ENCODE measurements at places on chromosomes 11 and 22.
A peak's percentile ranks its signal among the peaks of the same experiment; 100 is the strongest.

GRCh38 chr11:63671322-63672155, at the start of gene ATL3:
ATL3 (minus strand) TSS chr11:63671376; CDS start chr11:63671335, 41 bp downstream.
- peak; percentile 96 for DNase-seq

DNA sequence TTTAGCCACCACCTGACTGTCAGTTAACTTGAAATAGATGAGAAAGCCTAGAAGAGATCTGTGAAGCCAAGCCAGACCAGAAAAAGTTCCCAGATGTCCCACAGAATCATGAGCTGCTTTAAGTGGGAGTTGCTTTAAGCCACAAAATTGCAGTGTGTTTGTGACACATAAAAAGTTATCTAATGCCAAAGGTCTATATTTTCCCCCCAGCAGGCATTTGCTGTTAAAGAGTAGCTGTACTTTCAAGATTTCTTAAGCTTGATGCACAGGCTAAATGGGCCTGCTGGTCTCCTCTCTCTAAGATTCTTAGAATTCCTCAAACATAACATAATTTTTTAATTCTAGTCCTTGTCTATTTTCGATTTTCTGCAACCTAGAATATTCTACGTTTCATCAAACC, 825.7 kb downstream of the FAM181B start:
- no peak for DNase-seq

DNA sequence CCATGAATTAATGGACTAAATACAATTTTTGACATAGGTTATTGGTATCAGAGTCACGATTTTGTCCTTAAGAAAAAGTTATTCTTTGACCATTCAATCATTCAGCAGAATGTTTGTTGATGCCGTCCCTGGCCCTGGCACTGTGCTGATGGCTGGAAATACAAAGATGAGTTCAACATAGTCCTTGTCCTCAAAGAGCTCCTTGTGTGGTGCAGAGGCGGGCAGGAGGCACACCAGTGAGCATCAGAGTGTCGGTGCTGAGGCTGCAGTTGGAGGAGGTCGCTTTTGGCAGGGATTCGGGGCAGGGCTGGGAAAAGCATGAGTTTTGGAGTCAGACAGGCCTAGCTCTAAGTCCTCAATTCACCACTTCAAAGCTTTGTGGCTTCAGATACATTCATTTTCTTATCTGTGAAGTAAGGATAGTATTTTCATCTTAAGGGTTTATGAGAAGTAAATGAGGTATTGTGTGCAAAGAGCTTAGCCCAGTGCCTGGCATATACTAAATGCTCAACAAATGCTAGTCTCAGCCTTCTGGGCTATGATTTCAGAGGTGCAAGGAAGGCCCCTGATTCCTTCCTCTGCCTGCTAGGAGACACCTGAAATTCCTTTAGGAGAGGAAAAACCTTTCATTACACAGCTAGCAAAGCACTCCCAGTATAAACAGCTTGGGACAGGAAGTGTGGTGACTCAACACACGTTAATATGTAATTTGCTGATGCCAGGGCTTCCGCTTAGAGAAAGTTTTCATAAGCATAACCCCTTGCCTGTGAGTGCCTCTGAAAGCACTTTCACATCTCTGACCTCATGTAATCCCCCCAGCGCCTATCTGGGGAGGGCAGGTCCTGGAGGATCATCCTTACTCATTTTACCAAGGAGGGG, 113.8 kb downstream of the NECTIN1 start:
- no peak for DNase-seq

- DNase-seq = peak; percentile 45
Measured at GRCh38 chr22:44668190-44668885, 33.7 kb upstream of the PRR5 start.

DNA sequence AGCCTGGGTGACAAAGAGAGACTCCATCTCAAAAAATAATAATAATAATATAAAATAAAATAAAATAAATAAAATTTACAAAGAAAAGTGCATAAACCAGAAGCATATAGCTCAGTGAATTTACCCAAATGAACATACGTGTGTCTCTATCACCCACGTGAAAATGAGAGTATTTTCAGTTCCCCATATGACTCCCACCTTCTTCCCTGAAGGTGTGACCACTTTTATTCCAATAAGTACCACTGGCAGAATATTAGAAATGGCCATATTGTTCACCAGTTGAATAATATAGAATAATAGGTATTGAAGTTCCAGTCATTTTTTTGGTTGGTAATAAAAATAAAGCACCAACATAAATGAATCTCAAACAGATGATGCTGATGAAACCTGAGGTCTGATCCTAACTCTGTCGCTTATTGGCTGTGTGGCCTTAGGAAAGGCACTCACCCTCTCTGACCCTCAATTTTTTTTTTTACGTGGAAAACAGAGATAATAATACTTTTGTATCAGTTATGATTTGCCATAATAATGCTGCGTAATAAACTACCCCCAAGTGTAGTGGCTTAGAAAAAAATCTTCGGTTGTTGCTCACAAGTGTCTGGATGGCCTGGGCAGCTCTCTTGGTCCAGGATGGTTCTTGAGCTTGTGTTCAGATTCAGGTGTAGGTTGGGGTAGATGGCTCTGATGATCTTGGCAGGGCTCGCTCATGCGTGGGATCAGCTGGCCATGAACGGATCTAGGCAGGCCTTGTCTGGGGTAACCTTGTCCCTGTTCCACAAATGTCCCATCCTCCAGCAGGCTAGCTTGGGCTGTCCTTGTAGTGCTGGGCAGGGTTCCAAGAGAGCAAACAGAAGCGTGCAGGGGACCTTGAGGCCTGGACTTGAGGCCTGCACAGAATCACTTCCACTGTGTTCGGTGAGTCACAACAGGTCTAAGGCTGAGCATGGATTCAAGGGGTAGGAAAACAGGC, 88.1 kb downstream of the MYO18B start:
- no peak for DNase-seq

- DNase-seq = no peak
Measured at GRCh38 chr11:128497776-128498095, 89.6 kb downstream of the ETS1 start.

- DNase-seq = no peak
Measured at GRCh38 chr11:134901955-134902918, 490.2 kb upstream of the B3GAT1 start.

- DNase-seq = no peak
Measured at GRCh38 chr11:73374151-73374550, 2.0 kb upstream of the RELT start.

GRCh38 chr22:44459041-44459440, 39.0 kb downstream of the RTL6 start:
- no peak for DNase-seq

GRCh38 chr22:22935546-22936157, 48.0 kb downstream of the IGLL5 start:
- no peak for DNase-seq

GRCh38 chr11:69862331-69862771, 43.1 kb upstream of the FGF3 start:
- DNase-seq = no peak

GRCh38 chr22:46070215-46070802, 80.0 kb upstream of the PPARA start:
- DNase-seq = no peak

DNA sequence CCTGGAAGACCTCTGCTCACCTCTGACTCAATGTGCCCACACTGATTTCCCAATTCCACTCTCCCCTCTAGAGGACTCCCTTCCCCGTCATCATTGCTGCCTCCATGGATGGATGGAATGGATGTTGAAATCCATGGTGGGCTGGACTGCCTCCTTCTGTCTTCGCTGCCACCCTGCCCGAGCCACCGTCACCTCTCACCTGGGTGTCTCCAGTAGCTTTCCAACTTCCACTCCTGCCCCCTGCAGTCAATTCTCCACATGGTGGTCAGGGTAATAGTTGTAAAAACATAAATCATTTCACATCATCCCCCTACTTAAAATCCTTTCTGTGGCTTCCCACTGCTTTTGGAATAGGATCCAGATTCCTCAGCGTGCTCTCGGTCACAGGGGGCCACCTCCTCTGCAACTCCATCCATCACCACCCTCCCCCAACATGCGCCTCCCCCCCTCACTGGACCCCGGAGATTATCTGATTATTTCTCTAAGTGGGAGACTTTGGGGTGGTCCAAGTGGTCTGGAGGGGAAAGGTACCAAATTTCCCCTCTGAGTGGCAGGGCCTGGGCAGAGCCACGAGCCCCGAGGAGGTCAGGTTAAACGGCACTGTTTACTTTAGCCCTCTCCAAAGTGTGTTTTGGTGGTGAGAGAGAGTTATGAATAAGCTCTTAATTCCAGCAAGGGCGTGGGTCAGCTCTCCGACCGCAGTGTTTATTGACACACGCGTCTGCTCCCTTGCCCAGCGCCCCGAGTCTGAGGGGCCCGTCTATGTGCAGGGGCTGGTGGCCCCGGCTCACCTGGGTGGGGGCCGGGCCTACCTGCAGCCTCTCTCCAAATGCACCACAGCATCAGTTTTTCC, 313.7 kb downstream of the MN1 start:
- DNase-seq = no peak

DNA sequence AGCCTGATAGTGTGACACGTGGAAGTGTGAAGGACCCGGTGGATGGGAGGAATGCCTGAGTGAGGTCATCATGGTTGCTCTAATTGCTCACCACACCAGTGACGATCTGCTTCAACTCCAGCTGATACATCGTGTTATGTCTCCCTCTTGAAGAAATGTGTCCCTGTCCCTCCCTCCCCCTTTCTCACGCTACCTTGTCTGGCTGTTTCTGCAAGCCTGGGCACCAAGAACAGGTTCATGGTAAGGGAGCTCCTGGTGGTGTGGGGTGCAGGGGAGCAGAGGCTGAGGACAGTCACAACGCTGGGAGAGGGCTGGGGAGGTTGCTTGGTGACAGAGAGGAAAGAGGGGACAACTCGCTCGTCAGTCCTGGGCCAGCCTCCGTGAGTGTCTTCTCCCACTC, 413.4 kb downstream of the SOX6 start:
- DNase-seq = no peak

DNA sequence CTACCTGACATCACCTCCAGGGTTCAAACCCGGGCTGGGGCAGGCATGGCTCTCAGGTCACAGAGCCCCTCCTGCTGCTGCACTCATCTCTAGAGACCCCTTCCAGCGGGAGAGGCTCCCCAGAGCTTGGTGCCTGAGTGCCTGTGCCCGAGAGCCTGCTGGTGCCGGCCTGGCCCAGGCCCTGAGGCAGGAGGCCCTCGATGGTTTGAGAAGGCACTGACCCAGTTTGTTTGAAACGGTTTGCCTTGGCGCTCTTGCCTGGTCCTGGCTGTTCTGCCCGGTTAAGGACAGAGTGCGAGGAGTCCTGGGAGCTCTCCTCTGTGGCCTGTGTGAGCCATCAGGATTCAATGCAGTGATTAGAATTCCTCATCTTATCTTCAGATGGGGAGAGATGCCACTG, 88.9 kb downstream of the TBC1D22A start:
- DNase-seq = no peak

DNA sequence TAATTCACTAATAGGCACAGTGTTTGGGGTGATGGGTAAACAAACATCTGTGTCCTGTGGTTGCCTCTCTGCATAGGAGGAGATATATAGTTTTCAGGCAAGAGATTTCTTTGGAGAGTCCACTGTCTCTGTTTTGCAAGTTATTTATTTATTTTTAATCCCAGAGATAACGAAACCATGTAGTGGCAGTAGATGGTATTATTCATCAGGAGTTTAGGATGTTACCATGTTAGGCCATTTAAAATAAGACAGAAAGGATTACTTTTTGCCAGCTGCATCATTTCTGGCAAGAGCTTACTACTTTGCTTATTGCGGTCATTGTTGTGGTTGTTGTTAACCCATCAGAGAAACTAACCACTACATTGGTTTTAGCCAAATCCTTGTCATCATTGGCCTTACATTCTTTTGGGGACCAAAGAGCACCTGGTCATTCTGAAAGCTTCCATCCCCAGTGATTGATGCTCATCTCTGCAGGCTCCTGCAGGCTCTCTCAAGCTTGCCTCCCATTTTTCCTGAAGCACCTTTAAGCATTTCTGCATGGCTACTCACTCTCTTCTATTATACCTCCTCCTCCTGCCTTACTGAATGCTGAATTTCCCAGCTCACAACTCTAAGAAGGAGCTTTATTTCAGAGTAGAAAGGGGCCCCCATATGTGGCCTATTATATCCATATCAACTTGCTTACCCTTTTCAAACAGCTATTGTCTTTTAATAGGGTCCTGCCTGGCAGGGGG, 84.4 kb downstream of the CSTPP1 start:
- DNase-seq = no peak

DNA sequence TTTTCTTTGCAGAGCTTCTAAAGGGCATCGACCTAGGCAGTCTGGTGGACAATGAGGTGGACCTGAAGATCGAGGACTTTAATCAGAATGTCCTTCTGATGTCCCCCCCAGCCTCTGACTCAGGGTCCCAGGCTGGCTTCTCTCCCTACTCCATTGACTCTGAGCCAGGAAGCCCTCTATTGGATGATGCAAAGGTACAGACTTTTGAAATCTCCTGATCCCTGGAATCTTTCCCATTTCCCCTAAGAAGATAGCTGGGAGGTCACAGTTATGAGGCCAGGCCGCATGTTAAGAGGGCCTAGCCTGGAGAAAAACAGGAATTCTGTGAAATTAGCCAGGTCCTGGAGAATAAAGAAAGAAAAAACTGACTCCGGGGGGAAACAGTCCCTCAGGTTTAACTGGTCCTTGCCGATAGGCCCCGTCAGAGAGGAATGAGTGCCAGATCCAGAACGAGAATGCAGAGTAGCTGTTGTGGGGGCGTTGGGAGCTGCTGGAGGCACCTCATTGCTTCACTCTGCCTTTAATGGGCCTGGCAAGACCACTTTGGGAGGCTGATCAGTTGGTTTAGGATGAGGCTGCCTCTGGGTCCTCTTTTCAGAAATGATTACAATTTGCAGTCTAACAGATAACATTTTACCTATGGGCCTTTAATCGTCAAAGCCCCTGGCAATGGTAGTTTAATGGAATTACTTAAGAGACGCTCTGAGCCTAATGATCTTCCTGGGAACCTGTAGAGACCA, 39.2 kb downstream of the SHISA8 start:
- DNase-seq = no peak

DNA sequence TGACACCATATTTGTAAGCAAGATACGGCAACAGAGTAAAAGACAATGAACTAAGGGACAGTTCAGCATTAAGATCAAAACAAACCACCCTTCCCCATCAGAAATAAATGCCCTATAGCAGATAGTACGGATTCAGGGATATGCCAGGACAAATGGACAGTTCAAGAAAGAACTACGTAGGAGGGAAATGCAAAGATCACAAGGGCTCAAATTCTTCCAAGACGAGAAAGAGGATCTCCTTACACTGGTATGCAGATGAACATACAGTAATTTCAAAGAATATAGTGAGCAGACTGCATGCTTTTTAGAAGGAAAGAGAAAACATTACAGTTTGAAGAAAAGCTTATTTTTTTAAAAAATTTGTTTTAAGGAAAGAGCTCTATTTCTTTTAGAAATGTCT, 124.7 kb upstream of the APOA1 start:
- no peak for DNase-seq

DNA sequence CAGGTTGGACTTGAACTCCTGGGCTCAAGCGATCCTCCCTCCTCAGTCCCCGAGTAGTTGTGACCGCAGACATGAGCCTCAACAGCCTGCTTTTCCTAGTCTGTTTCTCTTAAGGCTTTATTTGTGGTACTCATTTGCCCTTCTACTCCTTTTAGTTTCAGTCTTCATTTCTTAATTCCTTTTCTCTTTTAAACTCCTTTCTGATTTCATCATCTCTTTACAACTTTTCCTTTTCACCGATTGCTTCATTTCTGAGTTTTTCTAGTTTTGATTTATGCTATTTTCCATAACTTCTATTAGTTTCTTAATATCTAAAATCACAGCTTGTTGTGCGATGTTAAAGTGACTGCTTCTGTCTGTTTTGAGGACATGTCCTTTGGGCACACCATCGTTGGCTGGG, 17.3 kb upstream of the MRGPRF start:
- no peak for DNase-seq

- DNase-seq = no peak
Measured at GRCh38 chr11:83680321-83680720, 394.2 kb upstream of the CCDC90B start.

All from T-helper 9 cell (primary cell).